ENCODE measurements at places on chromosomes 13 and 19.

DNA sequence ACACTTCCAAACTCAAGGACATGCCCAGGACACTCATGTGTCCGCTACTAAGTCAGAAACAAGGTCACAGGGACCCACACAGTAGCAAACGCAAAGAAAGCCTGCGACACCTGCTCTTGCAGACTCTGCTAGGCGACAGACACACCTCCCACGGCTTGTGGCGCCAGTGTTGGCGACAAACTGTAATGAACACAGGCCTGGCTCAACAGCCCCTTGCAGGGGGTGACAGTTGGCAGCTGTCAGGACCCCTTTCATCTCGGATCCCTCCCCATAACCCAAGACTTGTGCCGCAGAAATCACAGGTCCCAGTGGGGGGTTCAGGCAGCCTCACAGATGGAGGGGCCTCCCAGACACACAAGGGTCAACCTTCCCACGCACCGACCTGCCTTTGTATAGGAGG, 364 bp downstream of the CKM start:
- no peak for DNase-seq

- DNase-seq, result no peak
Observed at GRCh38 chr19:35913589-35913988, 5.5 kb upstream of the TYROBP start.

DNA sequence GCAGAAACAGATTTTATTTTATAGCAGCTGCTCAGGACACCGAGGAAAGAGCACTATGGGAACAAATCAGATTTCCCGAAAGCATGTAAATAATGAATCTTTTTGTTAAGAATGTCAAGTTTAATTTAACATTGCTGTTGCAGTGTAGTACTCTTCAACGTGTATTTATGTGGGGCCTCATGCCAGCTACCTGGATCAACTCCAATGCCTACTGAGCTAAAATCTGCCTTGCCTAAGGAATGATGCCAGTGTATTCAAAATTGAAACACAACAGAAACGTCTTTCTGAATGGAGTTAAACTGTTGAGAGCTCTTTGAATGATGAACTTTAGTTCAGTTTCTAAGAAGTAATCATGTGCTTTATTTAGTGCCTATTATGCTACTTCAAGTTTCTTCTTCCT, 1379.8 kb upstream of the ATXN8OS start:
- DNase-seq, result no peak

DNA sequence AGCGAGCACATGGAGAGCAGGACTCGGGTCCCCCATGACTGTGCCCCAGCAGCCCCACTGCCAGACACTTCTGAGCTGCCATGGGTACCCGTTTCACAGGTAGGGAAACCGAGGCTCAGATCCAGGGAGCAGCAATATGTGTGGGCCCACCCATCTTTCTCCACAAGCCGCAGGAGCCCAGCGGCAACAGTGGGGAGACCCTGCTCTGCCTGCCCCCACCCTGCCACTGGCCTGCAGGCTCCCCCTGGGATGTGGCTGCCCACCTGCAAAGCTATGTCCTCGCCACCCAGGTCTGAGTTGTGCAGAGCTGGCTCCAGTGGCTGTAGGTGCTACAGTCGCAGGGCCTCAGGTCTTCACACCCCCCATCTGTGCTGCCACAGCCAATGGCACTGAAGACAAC, 50.6 kb upstream of the C1QTNF9B start:
- DNase-seq, result no peak

- no peak for DNase-seq
Observed at GRCh38 chr13:40697711-40698110, 31.3 kb upstream of the FOXO1 start.

DNA sequence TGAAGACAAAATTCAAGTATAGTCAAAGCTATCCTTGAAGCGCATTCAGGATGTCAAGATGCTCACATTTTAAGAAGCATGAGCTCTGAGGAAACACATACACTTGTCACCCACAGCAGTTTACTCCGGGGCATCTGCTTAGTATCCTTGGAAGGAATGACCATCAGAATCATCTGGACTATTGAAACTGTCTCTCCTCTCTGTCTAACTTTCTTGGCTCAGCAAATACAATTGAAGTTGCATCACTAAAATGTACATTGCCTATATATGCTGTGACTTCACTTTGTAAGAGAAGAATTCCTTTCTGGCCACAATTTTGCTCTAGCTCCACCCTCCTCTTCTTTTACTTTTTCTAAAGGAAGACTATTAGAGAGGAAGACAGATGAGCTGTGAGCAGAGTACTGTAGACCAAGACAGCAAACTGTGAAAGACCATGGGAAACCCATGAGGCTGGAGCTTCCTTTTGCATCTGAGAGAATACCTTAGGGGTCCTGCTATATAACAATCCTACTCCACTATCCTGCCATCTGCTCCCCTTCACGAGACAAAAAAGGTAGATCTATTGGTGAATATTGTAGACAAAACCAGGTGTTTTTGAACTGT, 906.3 kb downstream of the PCDH9 start:
- DNase-seq, result no peak

DNA sequence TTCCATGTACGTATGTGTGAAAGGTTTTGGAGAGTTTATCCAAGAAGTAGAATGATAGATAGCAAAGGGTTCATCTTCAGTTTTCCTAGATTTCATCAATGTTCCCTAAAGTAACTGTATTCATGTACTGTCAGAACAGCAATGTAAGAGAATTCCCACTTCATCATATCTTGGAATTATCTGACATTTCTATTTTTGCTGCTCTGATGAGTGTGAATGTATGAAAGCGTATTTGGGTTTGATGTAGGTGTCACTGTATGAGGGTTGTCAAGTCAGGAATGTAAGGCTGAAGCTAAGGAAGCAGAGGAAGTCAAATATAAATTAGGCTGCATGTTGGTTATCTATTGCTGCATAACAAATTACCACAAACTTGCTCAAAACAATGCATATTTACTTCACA, 7.2 kb upstream of the KATNAL1 start:
- DNase-seq, result no peak

- no peak for DNase-seq
Observed at GRCh38 chr19:18639706-18640243, 2.9 kb downstream of the KLHL26 start.

DNA sequence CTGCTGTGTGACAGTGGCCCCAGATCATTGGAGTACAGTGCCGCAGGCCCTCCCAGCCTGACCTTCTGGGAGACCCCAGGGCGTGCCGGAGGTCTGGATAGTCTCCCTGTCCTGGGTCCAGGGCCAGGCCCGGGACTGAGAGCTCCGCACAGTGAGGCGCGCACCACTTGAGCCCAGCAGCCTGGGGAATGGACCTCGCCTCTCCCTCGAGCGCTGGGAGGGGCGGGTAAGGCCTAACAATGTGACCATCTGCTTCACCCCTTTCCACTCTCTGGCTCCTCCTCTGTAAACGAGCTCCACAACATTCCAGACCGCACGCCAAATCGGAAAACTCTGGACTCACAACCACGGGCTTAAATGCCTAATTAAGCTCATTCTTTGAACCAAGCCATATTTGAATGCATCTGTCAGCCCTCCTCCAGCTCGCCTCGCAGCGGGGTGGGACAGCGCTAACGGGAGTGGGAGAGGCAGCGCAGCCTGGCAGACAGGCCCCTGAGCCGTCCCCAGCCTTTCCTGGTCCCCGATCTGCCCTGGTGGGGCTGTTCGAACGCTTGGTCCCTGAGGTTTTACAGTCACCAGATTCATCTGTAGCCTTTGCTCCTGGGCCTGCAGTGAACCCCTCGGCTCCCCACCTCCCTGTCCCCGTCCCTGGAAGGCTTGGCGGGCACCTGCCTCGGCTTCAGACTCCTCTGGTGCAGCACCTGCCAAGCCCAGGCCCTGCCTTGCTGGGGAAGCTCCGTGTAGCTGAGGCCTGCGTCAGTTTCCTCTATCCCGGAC, 120.7 kb upstream of the VSTM2B start:
- DNase-seq, result no peak

DNA sequence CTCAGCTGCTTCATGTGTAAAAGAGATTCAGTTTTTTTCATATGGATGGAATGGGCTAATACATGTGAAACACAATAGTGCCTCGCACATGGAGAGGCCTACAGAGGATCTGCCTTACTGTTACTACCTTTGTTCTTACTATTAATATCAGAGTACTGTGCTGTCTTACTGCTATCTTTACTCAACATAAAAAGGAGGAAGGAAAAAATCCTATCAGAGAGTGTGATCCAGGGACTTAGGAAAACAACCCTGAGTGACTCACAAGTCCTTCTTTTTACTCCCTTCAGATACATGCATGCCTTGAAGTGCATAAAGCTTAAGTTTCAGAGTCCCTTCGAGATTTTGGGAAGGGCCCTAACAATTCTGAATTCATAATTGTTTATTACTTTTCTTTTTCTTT, 136.8 kb downstream of the TBC1D4 start:
- DNase-seq, result no peak

- peak; percentile 96 for DNase-seq
Observed at GRCh38 chr19:50657712-50658440, 8.6 kb downstream of the C19orf81 start.

GRCh38 chr19:4523306-4524110, 5.2 kb upstream of the PLIN4 start:
- DNase-seq, result peak; percentile 15

DNA sequence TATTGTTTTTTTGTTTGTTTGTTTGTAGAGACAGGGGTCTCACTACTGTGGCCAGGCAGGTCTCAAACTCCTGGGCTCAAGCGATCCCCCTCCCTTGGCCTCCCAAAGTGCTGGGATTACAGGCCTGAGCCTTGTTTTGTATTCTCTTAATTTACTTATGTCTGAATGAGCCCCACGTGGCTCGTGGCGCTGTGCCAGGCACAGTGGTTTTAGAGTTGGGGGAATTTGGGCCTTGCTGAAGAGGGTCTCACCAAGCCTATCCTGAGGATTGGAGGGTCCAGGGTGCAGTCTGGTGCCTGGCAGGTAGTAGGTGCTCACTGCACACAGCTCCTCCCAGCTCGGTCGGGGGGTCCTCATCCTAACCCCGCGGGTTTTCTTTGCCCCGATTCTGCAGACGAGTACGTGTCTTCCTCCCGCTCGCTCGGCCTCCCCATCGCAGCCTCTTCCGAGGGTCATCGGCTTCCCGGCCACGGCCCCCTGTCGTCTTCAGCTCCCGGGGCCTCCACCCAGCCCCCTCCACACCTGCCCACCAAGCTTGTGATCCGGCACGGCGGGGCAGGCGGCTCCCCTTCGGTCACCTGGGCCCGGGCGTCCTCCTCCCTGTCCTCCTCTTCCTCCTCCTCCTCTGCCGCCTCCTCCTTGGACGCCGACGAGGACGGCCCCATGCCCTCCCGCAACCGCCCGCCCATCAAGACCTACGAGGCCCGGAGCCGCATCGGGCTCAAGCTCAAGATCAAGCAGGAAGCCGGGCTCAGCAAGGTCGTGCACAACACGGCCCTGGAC, 12.1 kb upstream of the EHD2 start:
- no peak for DNase-seq

DNA sequence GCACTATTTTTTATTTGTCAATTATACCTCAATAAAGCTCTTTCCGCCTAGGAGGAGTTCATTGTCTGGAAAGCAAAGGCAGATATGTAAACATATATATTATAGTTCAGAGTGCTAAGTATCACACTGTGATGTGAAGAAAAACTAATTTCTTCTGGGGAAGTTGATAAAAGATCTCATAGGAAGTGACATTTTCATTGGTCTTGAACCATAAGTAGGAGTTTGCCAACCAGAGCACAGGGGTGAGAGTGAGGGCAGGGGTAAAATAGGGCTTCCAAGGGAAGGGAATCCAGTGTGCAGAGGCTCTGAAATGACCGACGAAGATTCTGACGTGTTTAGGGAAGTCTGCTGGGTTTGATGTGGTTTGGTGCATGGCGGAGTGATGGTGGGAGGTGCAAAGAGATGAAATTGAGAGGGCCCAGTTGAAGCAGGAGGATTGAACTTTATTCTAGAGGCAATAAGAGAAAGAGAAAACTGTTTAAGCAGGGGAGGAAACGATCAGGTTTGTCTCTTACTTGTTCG, 780 bp upstream of the GTF2F2 start:
- peak; percentile 59 for DNase-seq

GRCh38 chr13:28743499-28744083, 24.8 kb upstream of the SLC46A3 start:
- DNase-seq, result no peak

DNA sequence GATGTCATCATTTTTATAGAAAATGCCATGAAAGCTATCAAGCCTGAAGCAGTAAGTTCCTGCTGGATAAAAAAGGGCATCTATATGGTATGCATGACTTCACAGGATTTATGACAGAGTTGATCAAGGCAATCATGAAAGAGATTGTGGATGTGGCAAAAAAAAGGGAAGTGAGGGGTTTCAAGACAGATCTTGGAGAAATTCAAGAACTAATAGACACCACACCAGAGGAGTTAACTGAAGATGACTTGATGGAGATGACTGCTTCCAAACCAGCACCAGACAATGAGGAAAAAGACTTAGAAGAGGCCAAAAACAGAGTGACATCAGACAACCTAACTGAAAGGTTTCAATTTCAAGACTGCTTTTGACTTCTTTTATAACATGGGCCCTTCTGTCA, 691.1 kb upstream of the SLC10A2 start:
- no peak for DNase-seq

GRCh38 chr19:51820831-51821446, 26.0 kb downstream of the FPR3 start:
- DNase-seq, result no peak

Measured in midbrain (tissue), 1 donor.